Right renal pelvis (tissue), 4 donors: ENCODE measurements at places on chromosomes 3 and 15. TPM values are rescaled to one million over a fixed set of nuclear protein-coding genes. Genes with fewer than 3 reads are reported as not detected.

ISG20 gene
- polyA plus RNA-seq = 0.39 TPM

- no peak for DNase-seq
These were observed 205.6 kb downstream of the VGLL3 start for GRCh38 chr3:86785386-86785785.

SCAP gene
- 77.8 TPM for polyA plus RNA-seq

GRCh38 chr3:71310359-71310979 lies 273.1 kb downstream of the FOXP1 start:
- DNase-seq = no peak

RLBP1 gene
- polyA plus RNA-seq = not detected

WNT7A gene
- polyA plus RNA-seq = not detected

AGBL1 gene
- polyA plus RNA-seq = 0.15 TPM

- peak; percentile 80 for DNase-seq
These were observed at the start of gene CLDN1 for GRCh38 chr3:190321789-190322603. CLDN1 (minus strand) TSS chr3:190322446; CDS start chr3:190322206, 240 bp downstream.

TICRR gene
- polyA plus RNA-seq = 9.4 TPM

GRCh38 chr3:134035836-134036235 lies 6.1 kb upstream of the SLCO2A1 start:
- DNase-seq = no peak

PHLDB2 gene
- 88.5 TPM for polyA plus RNA-seq

DNA sequence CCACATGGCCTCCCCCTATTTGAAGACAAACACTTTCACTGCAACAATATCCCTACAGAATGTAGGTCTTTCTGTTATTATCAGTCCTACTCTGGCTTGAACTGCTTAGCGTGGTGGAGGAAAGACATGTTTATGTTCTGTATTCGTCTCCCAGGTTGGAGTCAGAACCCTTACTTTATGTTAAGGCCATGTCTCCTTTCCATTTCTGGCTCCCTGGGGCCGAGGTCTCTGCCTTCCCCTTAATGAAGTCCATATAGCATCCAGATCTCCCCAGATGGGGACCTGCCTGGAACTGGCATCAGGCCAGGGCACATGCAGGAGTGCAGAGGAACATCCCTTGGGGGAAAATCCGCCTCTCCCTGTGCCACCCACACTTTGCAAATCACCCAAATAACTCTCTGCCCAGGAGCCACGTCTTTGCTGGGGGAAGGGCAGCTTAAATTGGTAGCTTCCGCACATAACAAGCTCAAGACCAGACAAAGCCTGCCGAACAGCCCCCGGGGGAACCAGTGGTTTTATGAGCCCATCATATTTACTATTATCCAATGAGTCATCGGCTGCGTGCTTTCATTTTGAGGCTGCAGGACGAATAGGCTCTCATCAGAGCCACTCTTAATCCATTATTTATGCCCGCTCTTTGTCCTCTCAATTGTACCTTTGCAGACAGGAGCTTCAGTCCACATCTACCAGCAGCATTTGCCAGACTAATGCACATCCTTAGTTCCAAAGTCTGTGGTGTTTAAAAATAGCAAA lies 237.0 kb downstream of the UACA start:
- no peak for DNase-seq

DNA sequence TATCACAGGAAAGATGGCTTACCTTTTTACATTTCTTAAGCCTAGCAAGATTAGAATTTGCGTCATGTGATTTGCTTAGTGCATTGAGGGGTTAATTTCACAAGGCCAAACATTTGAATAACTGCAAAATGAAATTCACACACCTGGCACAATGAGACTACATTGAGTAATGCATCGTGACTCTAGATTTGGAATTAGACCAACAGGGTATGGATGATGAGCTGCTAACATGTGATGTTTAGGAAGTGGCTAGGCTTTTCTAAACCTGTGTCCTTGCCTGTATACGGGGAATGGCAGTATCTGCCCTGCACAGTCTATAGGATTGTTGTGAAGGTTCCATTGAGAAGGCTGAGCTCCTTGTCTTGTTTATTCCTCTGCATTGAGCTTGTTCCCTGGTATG lies 160.1 kb downstream of the MFSD1 start:
- no peak for DNase-seq
